Neural crest cell (in vitro differentiated cells): ENCODE measurements at places on chromosomes 1 and 21.

DNA sequence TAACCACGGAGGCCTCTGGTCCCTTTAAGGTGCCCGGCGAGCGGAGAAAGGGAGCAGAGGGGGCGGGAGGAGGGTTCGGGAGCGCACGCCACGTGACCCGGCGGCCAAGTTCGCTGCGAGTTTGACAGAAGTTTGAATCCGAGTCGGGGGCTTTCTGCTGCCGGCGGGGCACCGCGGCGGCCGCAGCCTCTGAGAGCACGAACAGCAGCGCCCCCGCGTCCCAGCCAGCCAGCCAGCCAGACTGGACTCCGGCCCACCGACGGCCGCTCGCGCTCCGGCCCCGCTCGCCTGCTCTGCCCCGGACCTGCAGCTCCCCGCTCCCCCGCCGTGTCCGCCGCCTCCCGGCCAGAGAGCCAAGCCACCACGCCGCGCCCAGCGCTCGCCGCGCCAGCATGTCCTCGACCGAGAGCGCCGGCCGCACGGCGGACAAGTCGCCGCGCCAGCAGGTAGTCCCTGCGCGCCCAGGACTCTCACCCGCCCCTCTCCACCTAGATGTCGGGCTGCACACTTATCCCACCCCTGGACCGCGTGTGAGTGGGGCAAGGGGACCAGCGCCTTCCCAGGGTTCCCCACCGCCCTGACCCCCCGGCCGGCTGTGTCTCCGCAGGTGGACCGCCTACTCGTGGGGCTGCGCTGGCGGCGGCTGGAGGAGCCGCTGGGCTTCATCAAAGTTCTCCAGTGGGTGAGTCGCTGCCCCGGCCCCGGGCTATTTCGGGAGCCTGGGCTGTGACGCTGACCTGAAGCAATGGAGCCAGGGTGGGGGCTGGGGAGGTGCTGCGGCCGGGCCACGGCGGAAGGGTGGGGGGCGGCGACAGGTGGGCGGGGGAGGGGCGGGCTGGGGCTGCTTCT is at the start of gene SYPL2:
TSS of gene SYPL2 (plus strand) at position 95 of the 849 bp plus-strand sequence. CDS start at position 393, 298 bp downstream.
- H3K4me1 ChIP-seq, result peaks cover 8% of the 10 kb centered on the region
- H3K27me3 ChIP-seq, result peaks cover 100% of the 10 kb centered on the region
- H3K4me3 ChIP-seq, result peak within 1 kb of the TSS; percentile 73

DNA sequence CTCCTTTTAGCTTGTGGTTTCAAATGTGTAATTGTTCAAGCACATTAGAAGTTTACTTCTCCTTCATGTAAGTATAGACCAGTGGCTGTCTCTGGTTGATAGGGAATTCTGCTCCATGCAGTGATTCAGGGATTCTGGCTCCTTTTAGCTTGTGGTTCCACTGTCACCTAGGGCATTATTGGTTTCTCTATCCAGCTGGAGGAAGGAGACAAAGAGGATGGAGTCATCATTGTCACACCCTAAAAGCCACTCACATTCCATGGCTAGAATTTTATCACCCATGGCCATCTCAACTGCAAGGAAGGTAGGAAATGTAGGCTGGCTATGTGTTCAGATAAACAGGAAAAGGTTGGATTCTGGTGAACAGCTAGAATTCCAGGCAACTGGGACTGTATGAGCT is 131.2 kb downstream of the URB2 start:
- H3K27ac ChIP-seq, result no peak overlapping the region
- no peak overlapping the region for H3K4me3 ChIP-seq
- H3K4me1 ChIP-seq, result no peaks in the 10 kb centered on the region
- H3K27me3 ChIP-seq, result no peaks in the 10 kb centered on the region

DNA sequence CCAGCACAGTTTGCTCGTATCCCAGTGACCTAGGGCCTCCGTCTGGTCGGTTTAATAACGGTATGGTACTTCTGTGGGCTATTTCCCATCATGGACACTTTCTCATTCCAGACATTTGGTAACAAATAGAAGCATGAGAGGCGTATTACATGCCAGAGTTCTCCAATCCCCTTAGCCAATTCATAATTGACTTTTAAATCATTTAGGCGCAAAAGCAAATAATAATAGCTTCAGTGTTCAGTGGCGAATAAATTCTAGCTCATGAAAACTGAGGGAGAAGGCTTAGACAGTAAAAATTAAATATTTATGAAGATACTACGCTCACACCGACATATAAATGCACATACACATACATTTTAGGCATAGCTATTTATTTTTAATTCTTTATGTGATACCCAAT is 50.6 kb downstream of the CD247 start:
- DNase-seq, result no peak
- no peaks in the 10 kb centered on the region for H3K27me3 ChIP-seq
- peaks cover 43% of the 10 kb centered on the region for H3K4me1 ChIP-seq
- no peak overlapping the region for H3K4me3 ChIP-seq
- H3K36me3 ChIP-seq, result no peaks in the 10 kb centered on the region

GRCh38 chr1:44326024-44326701 is 28.9 kb downstream of the ERI3 start:
- no peak overlapping the region for H3K4me3 ChIP-seq
- DNase-seq, result no peak
- peaks cover 11% of the 10 kb centered on the region for H3K4me1 ChIP-seq
- H3K27ac ChIP-seq, result no peak overlapping the region
- peaks cover 16% of the 10 kb centered on the region for H3K36me3 ChIP-seq

DNA sequence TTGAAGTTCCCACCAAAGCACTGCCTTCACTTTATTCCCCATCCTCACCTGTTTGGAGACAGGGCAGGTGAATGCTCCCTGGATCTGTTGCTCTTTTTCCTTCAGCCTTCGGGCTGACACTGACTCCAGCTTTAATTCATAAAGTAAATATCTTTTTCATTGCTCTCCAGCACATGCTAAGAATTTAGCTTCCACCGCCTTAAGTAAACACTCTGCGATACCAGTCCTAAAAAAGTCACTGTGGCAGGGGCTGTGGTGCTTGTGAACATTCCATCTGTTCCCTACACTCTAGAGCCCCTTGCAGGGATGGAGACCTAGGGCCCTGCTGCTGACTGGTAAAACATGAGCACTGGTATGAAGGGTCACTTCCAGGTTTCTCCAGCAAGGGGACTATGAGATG is 896 bp upstream of the PLA2G2A start:
- no peak overlapping the region for H3K27ac ChIP-seq
- H3K27me3 ChIP-seq, result no peaks in the 10 kb centered on the region
- no peak for DNase-seq
- H3K4me1 ChIP-seq, result peaks cover 17% of the 10 kb centered on the region
- no peak overlapping the region for H3K4me3 ChIP-seq

DNA sequence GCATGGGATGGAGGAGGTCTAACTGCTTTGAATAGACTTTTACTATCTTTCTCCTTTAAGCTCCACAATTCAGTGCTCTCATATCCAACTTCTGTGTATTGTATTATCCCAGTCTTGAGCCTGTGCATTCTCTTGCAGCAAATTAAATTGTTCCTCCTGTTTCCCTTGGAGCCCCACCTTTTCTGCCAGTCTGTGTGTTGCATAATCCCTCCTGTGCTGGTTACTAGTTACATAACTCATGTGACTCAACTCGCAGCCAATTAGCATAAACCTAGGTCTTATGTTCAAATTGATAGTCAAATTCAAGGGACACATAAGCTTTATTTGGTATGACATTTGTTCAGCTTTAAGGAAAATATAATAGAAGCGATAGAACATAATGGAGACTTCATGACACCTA is 1863.5 kb downstream of the MRPL39 start:
- no peaks in the 10 kb centered on the region for H3K36me3 ChIP-seq
- H3K4me1 ChIP-seq, result no peaks in the 10 kb centered on the region
- no peak overlapping the region for H3K4me3 ChIP-seq

DNA sequence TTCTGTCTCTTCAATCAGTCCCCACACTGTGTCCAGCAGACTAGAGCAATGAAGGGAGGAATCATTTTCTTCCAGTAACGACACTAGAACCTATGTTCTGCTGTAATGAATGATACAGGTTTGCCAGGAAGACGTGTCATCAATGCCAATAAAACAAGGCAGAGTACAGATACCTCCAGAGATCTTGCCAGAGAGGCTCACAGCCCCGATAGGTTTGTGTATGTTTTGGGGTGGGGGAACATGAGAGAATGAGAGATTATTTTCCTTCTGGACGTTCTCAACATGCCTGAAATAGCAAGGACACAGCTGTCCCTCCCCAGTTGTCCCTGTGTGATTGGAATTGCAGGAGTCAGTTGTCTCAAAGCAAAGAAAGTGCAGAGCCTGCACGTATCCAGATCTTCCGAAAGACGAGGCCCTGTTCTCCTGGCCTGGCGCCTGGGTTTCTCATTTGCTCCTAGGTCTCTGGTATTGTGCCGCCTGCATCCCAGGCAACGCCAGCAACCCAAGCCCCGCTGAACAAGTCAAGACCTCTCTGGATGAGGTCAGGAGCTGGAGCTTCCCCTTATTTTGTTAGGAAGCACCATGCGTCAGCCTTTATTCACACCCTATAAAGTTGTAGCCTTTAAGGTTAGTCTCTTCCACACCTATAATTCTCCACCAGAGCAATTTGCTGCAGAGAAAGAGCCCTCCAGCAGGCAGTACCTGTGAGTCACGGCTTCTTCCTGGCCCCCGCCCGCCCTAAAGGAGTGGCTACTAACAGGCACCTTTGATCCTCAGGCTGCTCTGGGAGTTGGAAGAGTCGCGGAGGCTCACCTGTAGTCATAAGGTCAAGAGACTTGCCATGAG is 130.5 kb downstream of the TOMM20 start:
- H3K4me3 ChIP-seq, result no peak overlapping the region
- H3K4me1 ChIP-seq, result peaks cover 5% of the 10 kb centered on the region
- H3K36me3 ChIP-seq, result no peaks in the 10 kb centered on the region
- no peak for DNase-seq
- H3K27me3 ChIP-seq, result peaks cover 2% of the 10 kb centered on the region

- no peak for DNase-seq
- H3K4me3 ChIP-seq, result no peak overlapping the region
Measured at GRCh38 chr1:37851782-37852210, 7.6 kb downstream of the MTF1 start.

- H3K27me3 ChIP-seq, result no peaks in the 10 kb centered on the region
- H3K4me3 ChIP-seq, result no peak overlapping the region
- H3K27ac ChIP-seq, result peak overlapping the region; percentile 57
Measured at GRCh38 chr21:46057111-46057709, 40.7 kb upstream of the COL6A2 start.

DNA sequence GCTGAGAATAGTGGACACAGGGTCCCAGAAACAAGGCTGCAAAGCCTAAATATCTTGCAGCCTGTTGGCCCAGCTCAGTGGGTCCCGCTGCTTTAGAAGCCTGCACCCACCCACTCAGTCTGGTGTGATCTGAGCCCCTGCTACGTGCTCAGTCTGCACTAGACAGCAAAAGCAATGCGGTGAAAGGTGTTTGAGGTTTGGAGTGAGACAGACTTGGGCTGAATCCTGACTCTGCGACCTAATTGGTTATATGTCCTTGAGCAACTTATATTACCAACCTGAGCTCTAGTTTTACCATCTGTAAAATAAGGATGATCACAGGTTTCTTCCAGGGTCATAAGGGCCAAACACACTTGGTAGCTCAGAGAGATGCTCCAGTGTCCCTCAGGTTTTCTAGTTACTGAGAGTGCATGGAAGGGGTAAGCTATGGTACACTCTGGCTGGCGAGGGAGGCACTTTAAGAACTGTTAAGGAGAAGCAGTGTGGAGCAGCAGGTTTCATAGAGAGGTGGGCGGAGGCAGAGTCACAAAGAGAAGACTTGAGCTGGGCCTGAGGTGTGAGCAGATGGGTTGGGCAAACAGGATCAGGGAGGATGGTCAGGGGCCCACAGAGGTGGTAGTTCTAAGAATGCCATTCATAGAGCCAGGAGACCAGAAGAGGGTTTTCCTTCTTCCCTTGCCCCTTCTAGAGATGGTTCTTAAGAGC is 10.1 kb downstream of the TMEM200B start:
- no peak for DNase-seq
- peak overlapping the region; percentile 5 for H3K27ac ChIP-seq
- no peaks in the 10 kb centered on the region for H3K4me1 ChIP-seq
- no peak overlapping the region for H3K4me3 ChIP-seq
- H3K36me3 ChIP-seq, result peaks cover 9% of the 10 kb centered on the region
- H3K27me3 ChIP-seq, result peaks cover 2% of the 10 kb centered on the region

DNA sequence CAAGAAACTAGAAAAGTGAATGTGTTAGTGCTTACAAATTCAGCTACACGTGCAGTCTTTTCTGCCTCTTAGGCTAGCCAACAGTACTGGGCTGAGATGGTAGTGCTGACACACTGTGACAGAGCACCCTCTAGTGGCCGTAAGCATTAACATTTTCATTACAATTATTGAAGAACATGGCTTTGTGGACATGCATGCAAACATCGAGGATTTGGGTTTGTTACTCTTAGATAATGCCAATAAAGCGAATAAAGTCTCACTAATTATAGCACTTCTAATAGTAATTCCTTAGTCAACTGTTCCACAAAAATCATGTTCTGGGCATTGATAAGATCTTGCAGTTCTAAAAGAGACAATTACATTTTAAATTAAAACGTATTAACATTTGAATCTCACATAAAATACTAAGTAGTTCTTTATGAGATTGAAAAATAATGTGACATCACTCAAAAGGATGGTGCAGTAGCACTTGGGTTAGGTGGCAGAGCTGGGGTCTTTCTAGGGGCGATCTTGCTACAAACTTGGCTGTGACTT is 47.1 kb downstream of the MYSM1 start:
- peak; percentile 56 for DNase-seq
- H3K4me1 ChIP-seq, result peaks cover 15% of the 10 kb centered on the region
- H3K4me3 ChIP-seq, result no peak overlapping the region
- no peaks in the 10 kb centered on the region for H3K27me3 ChIP-seq
- no peak overlapping the region for H3K27ac ChIP-seq

- H3K27me3 ChIP-seq, result no peaks in the 10 kb centered on the region
- no peaks in the 10 kb centered on the region for H3K36me3 ChIP-seq
- DNase-seq, result no peak
- H3K4me3 ChIP-seq, result no peak overlapping the region
Measured at GRCh38 chr1:210631399-210631798, 302.7 kb downstream of the HHAT start.

DNA sequence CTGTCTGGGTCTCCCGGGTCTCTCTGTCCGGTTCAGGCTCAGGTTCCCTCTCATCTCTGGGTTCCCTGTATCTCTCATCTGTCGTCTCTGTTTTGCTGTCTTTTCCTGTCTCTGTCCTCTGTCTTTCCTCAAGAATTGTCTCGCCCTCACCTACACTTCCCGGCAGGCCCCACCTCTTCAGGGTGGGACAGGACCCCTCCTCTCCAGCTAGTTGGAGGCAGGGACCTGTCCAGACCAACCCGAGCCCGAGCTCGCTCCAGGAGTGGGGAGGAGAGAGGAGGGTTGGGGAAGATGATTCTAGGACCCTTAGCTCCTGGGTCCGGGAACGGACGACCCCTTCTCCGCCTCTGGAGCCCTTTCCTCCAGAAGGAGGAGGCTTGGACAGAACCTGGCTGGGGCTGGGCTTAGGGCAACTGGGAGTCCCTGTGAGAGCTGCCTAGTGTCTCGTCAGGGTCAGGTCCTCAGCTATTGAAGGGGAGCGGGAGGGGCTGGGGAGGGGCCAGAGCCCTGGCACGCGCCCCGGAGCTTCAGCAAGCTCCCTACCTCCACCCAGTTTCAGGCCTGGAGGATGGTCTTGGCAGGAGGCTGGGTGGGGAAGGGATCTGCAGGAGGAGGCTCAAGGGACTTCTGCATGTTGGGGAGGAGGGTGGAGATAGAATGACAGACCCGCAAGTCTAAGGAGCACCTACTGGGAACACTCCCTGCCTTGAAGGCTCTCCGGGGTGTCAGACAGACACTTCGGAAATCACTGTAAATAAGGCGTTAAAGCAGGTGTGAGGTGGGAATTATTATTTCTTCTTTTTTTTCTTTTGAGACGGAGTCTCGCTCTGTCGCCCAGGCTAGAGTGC is 26.3 kb upstream of the EPB41 start:
- H3K27me3 ChIP-seq, result peaks cover 24% of the 10 kb centered on the region
- peak overlapping the region; percentile 91 for H3K4me3 ChIP-seq
- peaks cover 25% of the 10 kb centered on the region for H3K4me1 ChIP-seq
- DNase-seq, result no peak
- no peaks in the 10 kb centered on the region for H3K36me3 ChIP-seq
